ENCODE measurements at places on chromosomes 2 and 18. TPM values are rescaled to one million over a fixed set of nuclear protein-coding genes. Genes with fewer than 3 reads are reported as not detected.

Gene IL36G
- not detected for total RNA-seq

Gene ADCYAP1
- not detected for total RNA-seq

Gene ITGB6
- not detected for total RNA-seq

Gene ESPNL
- total RNA-seq = not detected

Gene SIX3
- not detected for total RNA-seq

DNA sequence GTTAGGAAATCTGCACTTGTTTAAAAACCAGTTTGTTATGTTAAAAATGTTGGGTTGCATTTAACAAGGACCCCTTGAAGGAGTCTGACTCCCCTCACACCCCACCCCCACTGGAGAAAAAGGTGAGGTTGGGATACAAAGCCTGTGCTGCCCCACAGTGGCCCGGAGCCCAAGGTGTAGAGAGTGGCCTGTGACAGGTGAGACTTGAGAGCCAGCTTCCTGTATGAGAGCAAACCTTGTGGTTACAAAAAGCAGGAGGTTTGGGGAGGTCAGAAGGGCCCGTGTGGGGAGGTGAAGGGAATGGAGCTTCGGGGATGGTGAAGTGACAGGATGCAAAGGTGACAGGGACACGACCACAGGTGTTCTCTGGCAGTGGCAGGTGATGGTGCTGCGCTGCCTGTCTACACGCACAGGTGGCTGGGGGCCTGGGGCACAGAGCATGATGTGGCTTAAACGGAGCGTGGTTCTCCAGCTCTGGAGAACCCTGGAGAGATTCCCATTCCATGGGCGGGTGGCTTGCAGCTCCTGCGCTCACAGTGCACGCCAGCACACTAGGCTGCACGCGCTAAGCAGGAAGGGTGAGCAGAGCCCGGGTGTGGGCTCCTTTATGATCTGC is 29.0 kb downstream of the IMPA2 start:
- no peak for DNase-seq

DNA sequence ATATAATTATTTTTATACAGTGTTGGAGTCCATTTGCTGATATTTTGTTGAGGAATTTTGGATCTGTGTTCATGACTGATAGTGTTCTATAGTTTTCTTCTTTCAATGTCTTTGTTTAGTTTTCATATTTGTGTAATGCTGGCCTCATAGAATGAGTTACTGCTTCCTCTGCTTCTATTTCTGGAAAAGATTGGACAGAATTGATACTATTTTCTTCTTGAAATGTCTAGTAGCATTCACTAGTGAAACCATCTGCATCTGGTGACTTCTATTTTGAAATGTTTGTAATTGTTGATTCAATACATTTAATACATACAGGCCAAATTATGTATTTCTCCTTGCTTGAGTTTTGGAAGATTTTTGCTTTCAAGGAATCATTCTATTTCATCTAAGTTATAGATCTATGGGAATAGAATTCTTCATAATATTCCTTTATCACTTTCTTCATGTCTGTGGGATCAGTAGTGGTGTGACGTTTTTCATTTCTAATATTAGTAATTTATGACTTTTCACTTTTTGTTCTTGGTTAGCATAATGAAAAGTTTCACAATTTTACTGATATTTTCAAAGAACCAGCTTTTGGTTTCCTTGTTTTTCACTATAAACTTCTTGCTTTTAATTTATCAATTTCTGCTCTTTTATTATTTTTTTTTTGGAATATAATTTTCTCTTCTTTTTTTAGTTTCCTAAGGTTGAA is 509.9 kb upstream of the VRK2 start:
- DNase-seq = no peak

DNA sequence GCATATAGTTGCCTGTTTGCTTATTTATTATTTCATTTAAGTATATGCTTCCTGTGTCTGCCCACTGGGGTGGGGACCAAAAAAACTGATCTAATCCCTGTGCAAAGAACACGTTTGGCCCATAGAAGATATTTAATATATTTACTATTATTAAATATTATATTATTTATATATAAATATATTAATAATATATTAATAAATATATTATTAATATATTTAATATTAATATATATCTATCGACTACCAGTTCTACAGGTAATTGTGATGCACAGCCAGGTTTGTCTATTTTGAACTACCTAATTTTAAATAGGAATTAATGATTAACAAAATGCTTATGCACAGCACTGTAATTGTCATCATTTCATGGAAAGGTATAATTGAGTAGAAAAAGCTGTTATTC is 288.9 kb upstream of the LYPD1 start:
- DNase-seq = no peak

DNA sequence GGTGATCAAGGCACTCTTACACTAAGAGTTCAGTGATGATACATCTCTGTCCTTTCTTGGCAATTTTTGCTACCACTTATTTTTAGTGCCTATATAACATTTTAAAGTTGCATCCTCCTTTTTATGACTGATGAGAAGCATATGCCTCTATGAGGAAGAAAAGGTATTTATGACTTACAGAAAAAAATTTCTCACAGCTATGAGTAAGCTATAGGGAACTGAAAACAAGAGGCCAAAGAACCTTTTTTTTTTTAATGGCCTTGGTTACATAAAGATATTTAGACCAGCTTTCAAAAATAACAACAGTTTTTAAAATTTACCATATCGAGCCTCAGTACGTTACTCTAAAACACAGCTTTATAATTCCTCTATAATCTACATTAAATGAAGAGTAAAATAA is 21.3 kb downstream of the MBD5 start:
- no peak for DNase-seq

- no peak for DNase-seq
Measured at GRCh38 chr2:12824778-12825379, 108.1 kb downstream of the TRIB2 start.

- no peak for DNase-seq
Measured at GRCh38 chr18:40367576-40367975, 1587.5 kb upstream of the PIK3C3 start.

GRCh38 chr2:37181726-37182684 is 6.5 kb downstream of the SULT6B1 start:
- DNase-seq = no peak

GRCh38 chr2:5982193-5982902 is 290.2 kb downstream of the SOX11 start:
- no peak for DNase-seq

DNA sequence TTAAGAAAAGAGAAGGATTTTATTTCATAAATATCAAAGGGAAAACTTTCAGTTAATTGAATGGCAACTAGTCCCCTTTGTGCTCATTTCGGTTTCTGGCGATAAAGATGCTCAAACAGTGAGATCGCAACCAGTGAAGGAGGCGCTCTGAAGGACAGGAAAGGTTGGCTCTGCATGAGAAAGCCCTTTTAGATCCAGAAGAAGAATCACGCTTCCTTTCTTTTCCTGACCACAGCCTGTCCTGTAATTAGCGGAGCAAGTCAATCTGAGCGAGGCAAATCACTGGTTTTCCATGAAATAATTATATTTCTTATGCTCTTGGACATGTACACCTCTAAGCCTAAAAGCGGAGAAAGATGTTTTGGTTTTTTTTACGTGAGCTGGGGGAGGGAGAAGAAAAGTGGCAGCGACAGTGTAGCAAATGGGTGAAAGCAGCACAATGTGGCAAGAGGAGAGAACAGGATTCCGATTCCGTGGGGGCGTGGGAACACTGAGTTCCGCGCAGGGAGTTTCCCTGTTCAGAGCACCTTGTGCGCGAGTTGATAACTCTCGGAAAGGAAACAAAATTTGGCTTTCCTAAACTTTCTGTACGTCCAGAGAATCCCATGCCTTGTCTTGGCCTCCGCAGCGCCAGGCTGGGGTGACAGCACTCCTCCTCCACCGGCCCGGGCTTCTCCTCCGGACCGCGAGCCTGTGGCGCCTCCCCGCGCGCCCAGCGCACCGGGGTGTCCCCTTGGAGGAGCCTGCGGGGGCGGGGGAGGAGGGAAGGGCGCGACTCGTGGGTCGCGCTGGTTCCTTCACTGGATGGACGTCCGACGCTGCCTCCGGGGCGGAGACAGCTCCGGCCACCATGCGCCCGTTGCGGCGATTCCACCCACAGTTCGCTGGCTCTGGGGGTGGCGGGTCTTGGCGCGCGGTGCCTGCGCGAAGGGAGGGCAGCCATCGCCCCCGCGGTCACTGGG is 620 bp upstream of the SLC9A2 start:
- no peak for DNase-seq

DNA sequence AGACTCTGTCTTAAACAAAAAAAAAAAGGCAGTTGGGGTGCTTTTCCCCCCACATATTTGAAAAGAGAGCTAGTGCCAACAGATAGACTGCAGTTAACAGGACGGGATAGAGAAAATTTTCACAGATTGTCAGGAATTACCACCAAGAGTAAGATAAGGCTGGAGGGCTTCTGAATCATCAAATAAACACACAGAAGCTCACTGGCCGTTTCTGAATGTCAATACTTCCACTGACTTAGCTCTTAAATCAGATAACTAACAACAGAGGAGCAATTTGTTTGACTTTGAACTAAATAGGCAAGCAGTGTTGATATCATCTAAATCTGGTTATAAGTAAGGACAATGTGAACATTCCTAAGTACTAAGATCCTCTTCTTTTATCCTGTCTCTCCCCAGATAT is 34.7 kb downstream of the PIEZO2 start:
- no peak for DNase-seq

GRCh38 chr2:231452799-231453508 is 11.3 kb downstream of the NCL start:
- DNase-seq = no peak

DNA sequence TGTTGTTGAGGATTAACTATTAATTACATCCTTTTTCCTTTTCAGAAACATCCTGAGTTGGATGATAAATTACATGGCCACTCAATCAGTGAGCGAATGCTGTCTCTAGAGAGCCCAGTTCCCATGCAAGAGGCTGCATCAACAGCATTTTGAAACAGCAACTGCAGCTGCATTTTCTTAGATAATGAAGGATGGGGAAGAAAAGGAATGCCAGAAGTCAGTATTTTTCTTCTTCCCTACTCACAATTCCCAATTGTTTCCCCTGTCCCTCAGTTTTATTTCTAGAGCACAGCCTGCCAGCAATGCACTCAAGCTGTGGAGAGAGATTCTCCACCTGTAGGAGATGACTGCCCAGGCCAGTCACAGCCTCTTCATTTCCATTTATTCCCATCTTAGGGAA is 6.9 kb downstream of the SCN7A start:
- DNase-seq = no peak

GRCh38 chr2:98343285-98343684 is 3.0 kb upstream of the CNGA3 start:
- DNase-seq = no peak

GRCh38 chr2:192357217-192357616 is 162.5 kb upstream of the TMEFF2 start:
- no peak for DNase-seq

DNA sequence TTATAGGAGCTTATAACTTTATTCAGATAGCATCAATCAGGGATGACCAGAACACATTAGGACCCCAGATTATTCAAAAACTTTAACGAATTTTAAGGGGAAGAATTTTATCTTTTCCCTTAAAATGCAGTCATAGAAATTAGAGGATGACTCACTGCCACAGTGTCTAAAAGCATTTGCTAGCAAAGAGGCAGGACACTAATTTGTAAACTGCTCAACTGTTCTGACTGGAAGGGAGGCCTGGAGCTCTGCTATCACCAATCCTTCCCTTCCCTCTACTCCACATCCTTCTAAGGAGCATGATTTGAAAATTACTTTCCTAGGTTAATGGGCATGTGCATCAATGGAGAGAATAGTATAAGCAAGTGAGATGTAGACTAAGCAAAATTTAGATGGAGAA is 40.5 kb downstream of the PREPL start:
- DNase-seq = no peak

GRCh38 chr2:147634826-147635225 is 210.0 kb upstream of the ACVR2A start:
- DNase-seq = no peak

DNA sequence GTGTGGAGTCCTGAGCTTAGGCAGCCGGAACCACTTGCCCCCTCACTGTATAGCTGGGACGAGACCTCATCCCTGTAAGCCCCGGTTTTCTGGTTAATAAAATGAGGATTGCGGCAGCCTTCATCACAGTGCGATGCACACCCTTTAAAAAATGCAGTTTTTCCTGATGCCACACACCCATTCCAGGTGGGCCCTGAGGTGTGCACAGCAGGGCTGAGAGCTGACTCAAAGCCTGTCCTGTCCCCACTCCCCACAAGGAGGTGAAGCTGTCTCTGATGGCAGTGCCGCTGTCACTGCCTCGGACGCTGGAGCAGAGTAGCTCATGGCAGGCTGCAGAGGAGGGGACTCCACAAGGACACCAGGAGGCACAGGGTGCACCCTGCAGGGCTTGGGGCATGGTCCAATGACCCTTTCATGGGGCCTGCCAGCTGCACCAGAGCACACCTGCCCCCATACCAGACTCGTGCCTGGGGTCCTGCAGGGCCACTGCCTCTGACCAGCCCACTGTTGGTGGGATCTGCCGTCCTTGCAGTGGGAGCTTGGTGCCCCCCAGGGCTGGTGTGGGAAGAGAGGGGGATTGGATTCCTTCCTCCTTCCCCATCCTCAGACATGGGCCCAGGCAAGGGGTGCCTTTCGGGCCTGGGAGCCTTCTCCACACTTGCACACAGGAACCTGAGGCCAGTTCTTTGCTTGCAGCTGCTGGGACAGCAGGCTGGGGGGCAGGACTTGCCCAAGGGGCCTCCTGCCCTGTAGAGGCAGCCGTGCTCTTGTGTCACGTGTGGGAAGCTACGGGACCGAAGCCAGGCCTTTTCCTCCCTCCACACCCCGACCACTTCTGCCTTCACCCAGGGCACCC is 22.8 kb downstream of the GPC1 start:
- DNase-seq = no peak

- no peak for DNase-seq
Measured at GRCh38 chr18:25248755-25249154, 103.2 kb downstream of the ZNF521 start.

GRCh38 chr2:168849610-168850009 is 40.6 kb downstream of the SPC25 start:
- DNase-seq = no peak

DNA sequence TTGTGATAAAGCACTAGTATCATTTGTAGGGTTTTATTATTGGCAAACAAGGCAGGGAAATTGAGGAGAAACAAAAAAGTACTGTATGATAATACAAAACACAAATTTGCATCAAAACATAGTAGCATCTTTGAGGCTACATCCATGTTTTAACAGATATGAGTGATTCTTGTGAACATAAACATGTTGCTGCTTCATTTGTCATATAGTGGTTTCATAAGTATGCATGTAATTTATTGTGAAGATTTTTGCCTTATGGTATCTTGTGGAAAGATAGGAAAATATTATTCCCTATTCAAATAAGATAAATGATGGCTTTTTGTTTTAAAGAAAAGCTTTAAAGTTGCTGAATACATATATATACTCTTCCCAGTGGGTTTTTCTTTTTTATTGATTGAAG is 60.3 kb downstream of the VRK2 start:
- no peak for DNase-seq

DNA sequence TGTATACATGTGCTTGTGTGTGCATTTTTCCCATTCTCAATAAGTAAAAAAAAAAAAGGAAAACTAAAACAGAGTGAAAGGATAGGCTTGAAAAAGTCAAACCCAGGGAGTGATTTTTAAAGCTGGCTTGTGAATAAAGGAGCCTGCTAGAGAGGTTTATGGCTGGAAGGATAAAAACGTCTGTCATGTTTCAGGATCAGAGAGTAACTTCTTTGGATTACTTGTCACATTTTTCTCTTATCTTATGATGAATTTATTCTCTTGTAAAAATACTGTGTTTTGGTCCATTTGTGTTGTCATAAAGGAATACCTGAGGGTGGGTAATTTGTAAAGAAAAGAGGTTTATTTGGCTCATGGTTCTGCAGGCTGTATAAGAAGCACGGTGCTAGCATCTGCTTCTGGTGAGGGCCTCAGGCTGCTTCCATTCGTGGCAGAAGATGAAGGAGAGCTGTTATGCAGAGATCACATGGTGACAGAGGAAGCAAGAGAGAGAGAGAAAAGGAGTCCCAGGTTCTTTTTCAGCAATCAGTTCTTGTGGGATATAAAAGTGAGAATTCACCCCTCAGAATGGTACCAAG is 89.1 kb downstream of the OSBPL6 start:
- DNase-seq = no peak
